ENCODE measurements at places on chromosomes 7 and 10.

DNA sequence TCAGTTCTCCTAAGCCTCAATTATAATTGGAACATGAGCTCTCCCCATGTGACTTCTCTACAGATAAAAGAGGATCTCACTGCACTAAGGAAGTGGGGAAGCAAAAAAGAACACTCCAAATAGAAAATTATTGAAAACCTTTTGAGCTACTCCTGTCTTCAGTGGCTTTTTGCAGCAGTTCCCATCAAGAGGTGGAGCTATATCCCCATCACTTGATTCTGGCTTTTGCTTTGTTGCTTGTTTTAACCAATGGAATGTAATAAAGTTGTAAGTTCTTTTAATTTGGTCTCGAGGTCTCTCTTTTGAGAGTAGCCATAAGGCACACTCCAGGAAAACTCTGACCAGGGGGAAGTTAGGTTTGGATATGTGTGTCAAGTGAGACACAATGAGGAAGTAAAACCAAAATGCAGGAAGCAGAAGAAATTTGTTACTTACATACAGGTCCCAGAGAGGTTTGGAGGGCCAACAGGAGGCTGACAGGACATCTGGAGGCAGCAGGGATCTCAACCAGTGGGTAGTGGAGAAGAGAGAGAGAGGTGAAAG, 569.4 kb downstream of the HTR7 start:
- DNase-seq: no peak

- no peak for DNase-seq
These were observed 97.6 kb downstream of the DYNC2I1 start for GRCh38 chr7:158953912-158954311.

- DNase-seq: peak; percentile 53
These were observed 22.1 kb upstream of the CARD11 start for GRCh38 chr7:3065724-3066143.

DNA sequence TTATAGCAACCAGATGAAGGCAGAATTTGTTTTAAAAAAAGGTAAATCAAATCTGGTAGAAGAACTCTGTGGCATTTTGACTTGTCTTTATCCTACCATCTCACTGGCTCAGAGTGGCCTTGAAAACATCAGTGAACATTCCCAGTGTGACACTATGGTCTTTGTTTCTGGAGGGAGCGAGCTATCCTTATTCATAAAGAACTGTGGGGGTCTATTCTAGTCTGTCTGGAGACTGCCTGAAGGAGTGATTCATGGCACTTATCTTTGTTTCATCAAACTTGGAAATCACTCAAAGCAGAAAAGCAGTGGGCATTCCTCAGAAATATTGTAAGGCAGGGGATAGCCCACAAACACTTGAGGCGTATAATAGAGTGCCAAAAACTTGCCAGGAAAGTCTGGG, 719.1 kb downstream of the PCDH15 start:
- no peak for DNase-seq

DNA sequence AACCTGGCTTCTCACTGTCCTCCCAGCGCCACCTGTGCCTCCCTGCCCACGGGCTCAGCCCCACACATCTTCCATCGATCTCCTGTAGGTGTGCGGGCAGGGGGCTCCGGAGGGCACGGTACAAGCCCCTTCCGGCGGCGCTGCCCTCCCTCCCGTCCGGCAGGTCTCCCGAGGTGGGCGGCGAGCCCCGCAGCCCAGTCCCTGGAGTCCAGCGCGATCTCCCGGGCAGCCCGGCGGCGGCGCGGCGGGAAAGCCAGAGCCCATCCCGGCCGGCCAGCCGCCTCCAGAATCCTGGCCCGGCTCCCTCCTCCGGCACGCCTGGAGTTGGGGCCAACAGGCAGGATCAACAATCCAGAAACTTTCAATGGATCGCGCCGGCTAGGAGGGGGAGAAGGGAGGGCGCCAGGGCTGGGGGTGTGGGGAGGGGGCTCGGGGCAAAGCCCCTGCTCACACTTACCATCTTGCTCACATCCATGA, 100.1 kb downstream of the HIP1 start:
- no peak for DNase-seq

GRCh38 chr10:70302292-70302691, 18.5 kb upstream of the NPFFR1 start:
- no peak for DNase-seq

GRCh38 chr10:14858338-14858960, 20.2 kb upstream of the SUV39H2 start:
- DNase-seq: no peak
